ENCODE measurements at places on chromosomes 2 and 18.

DNA sequence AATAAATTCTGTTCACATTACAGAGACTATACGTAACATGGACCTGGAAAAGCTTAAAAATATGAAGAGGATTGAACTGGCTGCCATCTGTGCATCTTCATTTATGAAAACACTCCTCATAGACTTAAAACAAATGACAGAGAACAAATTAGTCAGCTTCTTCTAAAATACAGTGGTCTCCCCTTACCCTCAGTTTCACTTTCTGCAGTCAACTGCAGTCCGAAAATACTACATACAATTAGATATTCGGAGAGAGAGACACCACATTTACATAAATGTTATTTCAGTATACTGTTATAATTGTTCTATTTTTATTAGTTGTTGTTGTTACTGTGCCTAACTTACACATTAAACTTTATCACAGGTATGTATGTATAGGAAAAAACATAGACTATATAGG is 6.5 kb downstream of the RNF103 start:
- DNase-seq: no peak

- DNase-seq: no peak
Measured at GRCh38 chr2:118148133-118148532, 59.9 kb downstream of the INSIG2 start.

DNA sequence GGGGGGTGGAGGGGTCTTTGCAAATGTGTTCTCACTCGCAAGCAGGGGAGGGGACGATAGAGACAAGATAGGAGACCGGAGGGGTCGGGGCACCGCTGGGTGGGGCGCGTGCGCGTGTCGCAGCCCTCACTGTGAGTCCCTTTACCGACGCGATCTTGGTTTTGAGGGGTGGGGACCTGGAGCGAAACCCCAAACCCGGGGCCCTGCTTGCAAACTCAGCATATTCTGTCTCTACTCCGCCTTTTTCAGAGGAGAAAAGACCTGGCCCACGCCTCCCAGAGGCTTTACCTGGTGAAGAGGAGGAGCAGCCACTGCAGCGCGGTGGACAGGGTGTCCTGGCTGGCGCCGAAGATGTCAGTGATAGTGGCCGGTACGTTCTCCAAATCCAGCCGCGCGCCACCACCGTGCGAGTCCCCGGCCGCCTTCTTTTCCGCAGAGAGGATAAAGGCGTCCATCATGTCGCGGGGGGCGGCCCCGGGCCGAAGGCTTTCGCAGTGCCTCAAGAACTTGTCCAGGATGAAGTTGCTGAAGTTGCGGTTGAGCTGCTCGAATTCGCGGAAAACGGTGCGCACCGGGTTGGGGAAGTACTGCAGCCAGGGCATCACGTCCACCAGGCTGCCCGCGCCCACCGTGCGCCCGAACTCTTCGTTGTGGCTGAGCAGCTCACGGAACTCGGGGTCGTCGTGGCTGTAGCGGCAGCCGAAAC is 1.7 kb downstream of the CYP1B1 start:
- DNase-seq: peak; percentile 52

DNA sequence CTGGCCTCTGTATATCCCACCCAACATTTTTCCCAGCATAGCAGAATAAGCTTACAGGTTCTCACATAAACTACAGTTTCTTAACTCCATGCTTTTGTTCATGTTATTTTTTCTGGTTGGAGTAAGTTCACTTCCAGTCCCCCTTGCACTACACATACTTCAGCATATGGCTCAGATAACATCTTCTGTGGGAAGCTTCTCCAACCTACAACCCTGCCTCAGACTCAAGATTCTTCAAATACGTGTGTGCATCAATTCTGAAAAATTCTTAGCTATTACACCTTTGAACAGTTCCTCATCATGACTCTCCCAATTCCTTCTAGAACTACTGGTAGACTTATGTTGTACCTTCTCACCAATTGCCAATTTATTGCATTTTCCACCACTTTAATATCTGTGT is 7.5 kb upstream of the CPLX4 start:
- DNase-seq: no peak

DNA sequence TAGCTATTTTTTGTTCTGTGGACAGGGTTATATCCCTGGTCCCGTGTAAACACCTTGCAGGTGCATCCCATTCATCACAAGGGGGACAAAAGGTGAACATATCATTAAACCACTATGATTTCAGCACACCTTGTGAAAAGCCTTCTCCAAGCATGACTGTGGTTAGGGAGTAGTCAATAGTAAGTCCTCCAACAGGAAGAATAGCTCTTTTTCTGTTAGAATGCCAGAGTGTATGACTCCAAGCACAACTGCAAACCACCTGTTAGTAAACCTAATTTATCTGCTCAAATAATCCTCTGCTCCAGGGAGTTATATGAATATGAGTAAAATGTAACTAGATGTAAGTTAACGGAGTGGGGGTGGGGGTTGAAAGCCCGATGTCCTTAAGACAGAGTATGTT is 240.5 kb downstream of the AGPS start:
- DNase-seq: no peak

- peak; percentile 37 for DNase-seq
Measured at GRCh38 chr2:207334624-207335371, 169.1 kb upstream of the KLF7 start.

DNA sequence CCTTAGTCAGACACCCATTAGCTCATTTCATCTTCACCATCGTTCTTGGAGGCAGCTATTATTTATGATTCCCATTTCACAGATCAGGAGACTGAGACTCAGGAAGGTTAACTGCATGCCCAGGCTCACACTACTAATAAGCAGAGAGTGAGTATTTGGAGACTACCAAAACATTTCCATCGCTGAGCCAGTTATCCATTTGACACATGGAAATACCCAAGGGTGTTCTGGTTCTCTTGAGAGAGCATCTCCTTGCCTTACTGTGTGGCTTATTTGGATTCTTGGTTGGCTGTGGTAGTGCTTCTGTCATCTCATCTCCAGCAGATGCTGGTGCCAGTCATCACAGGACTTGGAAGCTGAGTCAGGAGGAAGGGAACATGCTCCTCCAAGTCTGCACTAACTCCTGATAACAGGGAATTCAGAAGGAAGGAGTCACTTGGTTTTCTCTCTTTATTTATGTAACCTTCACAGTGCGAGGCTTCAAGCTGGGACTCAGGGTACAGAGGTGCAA is 55.2 kb downstream of the RASGRP3 start:
- DNase-seq: no peak

DNA sequence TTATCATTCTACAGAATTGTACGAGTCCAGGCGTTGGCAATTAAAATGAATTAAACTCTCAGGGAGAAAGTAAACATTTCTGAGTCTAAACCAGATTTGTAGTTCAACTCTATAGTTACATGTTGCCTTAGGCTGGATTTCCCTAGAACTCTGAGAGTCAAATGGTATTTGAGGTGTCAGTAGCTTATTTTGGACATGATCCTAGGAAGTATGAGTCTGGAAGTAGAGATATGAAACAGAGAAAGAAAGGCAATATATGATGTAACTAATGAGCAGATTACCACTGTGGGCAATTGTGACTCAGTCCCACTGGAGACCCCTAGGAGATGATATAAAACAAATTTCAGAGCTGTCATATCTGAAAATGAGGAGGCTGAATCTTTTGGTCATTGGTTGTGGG is 199.1 kb upstream of the UBE2E3 start:
- DNase-seq: no peak

- DNase-seq: no peak
Measured at GRCh38 chr2:105865222-105865913, 120.7 kb downstream of the NCK2 start.

- peak; percentile 14 for DNase-seq
Measured at GRCh38 chr2:184767059-184767458, 168.7 kb downstream of the ZNF804A start.

GRCh38 chr2:188627471-188627870 is 335.8 kb downstream of the GULP1 start:
- no peak for DNase-seq

GRCh38 chr2:217856871-217857270 is 145.9 kb downstream of the TNS1 start:
- no peak for DNase-seq

GRCh38 chr2:218067523-218067922 is 1.5 kb upstream of the RUFY4 start:
- no peak for DNase-seq

- DNase-seq: no peak
Measured at GRCh38 chr2:119233326-119234020, 9.8 kb downstream of the STEAP3 start.
